ENCODE measurements at places on chromosomes 6 and 20.

GRCh38 chr20:23133560-23133998 lies 47.5 kb upstream of the CD93 start:
- DNase-seq: no peak

- no peak for DNase-seq
Observed at GRCh38 chr6:111254779-111255166, 167.5 kb downstream of the SLC16A10 start.

DNA sequence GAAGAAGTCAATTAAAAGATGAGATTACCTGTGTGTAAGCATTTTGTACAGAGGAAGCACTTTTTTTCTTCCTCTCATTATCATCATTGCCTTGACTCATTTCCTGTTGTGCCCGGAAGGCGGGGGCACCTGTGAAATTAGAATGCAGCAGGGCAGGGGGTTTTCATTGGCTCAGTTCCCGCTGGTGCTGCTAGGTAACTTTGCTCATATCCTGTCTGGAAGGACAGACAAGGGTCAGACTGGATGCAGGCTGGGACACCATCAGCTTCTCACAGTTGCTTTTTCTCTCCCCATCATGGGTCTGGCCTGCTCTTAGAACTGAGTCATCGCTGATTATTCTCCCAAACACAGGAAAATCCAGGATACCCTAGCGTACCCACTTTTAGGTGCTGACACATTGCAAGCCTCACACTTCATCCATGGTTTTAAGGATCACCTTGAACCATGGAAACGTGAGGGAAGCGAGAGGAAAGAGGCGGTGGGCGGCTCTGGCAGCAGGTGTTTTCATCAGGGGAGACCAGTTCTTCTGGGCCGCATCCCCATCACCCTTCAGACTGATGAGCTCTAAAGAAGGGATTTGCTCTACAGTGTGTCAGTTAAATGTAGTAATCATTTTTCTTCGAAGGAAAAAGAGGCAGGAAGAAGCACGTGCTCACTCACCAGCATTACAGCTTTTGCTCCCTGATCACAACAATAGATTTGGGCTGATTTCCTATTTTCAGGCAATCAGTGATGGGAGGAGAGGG lies 195.7 kb upstream of the SASH1 start:
- DNase-seq: no peak

DNA sequence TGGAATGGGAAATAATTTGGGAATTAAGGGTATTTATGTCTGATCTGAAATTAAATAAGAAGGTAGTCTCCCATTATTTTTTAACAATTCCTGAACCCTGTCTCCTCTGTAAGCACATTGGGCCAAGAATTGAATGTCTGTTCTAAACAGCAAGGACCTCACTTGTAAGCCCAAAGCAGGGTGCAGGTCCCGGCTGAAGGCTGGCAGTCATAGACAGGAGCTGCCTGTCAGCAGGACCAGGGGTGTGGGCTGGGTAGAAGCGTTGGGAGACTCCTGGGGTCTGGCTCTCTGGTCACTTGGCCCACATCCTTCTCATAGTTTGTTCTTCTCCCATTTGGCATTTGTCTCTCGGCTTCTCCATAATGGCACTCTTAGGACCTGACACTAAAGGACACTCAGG lies 75.6 kb downstream of the SNX9 start:
- no peak for DNase-seq

DNA sequence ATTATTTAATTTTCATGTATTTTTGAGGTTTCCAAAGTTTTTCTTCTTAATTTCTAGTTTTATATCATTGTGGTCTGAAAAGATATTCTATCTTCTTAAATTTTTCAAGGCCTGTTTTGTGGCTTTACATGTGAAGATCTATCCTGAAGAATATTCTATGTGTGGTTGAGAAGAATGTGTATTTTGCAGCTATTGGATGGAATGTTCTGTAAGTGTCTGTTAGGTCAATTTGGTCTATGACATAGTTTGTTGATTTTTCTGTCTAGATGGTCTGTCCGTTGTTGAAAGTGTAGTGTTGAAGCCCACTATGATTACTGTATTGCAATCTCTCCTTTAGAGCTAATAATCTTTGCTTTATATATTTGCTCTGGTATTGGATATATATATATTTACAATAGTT lies 125.7 kb downstream of the CRYBG1 start:
- DNase-seq: no peak

DNA sequence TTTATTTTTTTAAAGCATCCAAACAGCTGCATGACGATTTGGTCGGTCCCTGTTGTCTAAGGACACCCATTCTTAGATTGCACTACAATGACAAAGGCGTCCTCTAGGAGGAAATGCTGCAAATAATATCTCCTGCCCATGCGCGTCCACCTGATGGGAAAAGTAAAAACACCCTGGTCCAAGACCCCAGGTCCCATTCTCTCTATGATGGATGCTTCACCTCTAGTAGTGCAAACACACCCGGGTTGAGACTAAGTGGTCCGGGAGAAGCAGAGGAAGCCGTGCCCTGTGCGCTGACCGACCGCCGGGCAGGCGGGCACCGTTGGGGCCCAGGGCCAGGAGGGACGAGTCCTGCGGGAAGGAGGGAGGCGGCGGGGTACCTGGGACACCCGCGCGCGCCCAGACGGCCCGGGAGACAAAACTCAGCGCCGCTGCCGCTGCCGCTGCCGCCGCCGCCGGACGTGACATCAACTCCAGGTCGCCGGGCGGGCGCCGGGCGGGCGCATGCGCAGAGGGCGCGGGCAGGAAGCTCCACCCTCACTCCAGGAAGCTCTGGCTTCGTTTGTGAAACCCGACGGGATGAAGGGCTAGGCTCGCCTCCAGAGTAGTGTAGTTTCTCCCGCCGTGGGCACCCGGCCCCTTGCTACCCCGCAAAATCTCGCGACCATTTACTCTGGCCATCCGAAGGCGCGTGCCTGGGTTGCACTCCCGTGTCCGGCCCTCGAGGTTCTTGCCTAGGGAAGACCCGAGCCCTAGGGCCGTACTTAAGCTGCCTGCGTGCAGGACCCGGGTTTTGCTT lies at the start of gene TBC1D7:
TSS of gene TBC1D7 (minus strand) at position 462 of the 799 bp plus-strand sequence. CDS start 1,639 bp downstream, outside the sequence.
- DNase-seq: peak; percentile 83

- DNase-seq: peak; percentile 87
Observed at GRCh38 chr20:58855506-58856389, 3.2 kb downstream of the GNAS start.

DNA sequence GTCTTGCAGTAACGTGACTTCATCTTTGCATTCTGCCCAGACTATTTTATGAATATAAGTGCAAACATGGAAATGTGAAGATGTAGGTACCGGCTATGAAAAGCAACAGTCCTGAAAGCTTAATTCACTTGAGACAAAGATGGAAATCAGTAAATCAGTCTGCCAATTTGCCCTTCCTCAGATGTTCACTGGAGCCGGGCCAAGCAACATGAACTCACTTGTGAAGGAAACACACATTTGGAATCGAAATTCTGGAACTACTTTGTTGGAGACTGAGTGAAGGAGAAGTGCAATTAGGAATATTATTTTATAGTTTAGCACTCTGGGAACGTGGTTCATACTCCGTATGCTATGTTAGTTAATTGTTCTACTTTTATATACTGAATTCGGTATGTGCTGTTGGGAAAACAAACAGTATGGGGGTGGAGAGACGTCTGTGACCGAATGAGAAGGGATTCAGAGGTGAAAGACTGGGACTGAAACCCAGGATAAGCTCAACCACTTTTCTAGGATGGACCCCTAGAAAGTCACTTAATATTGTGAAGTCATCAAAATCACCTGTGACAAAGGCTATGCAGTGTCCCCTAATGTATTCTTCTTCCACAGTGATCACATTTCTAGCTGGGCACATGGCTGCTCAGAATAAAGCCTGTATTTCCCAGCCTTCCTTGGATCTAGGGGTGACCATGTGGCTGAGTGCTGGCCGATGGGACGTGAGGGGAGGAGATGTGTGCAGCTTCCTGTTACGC lies 95.5 kb downstream of the PREX1 start:
- DNase-seq: no peak

DNA sequence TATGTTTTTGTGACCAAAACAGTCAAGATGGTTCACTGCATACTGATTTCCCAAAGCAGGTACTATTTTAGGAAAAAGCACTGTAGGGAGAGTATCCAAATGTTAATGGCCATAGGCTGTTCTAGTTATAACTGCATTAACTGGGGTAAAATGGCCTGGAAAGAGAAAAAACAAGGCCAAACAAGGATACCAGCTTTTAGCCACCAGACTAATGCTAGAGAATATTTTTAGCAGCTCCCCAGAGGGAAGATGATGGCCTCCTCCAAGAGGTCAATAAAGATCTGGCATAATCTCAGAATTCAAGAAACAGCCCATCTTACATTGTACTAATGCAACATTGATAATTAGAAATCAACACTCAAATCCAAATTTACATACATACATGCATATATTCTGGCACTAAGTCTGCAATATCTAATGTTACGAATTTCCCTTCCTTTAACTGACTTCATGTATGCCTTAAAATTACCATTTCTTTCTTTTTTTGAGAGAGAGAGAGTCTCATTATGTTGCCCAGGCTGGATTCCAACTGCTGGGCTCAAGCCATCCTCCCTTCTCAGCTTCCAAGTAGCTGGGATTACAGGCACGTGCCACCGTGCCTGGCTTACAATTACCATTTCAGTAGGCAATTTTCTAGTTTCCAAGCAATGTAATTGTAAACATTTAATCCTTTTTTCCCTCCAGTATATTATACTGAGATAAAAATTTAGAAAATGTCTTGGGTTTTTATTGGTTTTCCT lies 9.3 kb downstream of the COX7A2 start:
- no peak for DNase-seq

DNA sequence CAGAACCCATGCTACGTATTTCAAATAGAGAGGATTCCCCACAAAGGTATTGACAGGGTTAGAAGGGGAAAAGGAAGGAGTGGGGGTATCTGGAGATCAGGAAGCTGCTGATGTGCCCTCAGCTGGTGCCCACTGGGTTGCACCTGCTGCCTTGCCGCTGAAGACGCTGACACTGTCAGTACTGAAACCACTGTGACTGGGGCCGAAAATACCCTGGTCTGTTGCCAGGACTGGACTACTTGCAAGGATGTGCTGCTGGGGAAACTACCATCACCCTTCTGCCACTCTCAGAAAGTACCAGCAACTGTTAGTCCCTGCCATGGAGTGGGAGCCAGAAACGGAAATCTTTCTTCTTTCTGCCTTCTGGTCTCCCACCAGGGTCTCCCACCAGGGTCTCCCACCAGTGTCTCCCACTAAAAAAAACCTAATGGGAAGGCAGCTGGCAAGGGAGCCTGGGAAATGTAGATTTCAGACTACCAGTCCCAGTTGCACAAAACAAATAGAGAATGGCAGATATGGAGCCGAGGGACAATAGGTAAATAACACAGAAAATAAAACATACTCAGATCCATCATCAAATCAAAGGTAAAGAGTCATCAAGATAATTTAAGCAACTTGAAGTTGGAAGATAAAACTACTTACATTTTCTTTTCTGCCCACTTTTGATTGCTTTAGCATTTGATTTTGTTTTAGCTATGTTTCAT lies 204.8 kb downstream of the TPBG start:
- DNase-seq: no peak

- DNase-seq: peak; percentile 3
Observed at GRCh38 chr6:28543651-28544610, 18.2 kb downstream of the GPX5 start.

DNA sequence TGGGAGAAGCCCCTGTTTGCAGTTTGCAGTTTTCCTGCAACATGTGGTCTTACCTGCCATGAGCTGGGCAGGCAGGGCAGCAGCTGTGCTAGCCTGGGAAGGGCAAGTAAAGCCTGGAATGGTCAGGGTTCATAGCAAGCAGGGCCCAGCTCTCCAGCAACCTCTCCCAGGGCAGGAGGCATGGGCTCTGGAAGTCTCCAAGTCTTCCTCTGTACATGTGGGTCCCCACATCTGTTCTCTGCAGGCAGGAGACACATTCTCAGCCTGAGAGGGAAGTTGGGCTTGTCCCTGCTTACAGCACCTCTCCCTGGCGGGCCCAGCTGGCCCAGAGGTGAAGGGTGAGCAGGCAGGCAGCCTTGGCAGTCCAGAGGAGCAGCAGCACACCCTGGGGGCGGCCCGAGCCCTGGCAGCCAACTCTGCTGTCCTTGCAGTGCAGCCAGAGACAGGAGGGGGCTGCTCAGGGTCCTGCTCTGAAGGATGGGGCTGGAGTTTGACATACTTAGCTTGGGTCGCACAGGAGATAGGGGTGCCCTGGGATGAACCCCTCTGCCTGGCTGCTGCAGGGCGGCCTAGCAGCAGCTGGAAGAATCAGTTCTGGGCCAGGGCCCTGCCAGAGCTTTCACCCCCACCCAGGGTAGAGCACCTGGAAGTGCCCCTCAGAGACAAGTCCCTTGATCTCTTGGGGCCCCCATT lies 176.0 kb downstream of the MRPL14 start:
- DNase-seq: peak; percentile 56

GRCh38 chr6:159450815-159451465 lies 242.1 kb downstream of the SOD2 start:
- no peak for DNase-seq

- DNase-seq: no peak
Observed at GRCh38 chr6:161166176-161166575, 107.7 kb downstream of the AGPAT4 start.

GRCh38 chr6:45665859-45666258 lies 288.1 kb upstream of the SUPT3H start:
- no peak for DNase-seq

GRCh38 chr6:110852773-110853172 lies 21.8 kb upstream of the AMD1 start:
- no peak for DNase-seq

DNA sequence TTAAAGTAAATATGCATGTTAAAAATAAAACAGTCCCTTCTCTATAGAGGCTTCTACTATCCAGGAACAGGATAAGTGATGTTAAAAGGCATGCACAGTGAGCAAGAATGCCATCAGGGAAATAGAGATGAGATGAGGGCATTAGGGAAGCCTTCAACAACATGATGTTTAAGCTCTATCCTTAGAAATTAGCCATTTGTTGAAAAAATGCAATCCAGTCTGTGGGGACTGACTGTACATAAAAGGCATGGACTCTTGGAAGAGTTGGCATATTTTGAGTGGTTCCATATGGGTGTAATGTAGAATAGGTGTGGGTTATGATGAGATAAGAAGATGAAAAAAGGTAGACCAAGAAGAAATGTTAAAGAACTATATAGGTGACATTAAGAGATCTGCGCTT lies 5.8 kb downstream of the KIAA0319 start:
- DNase-seq: peak; percentile 53
